ENCODE measurements at places on chromosomes 1 and 21.

GRCh38 chr1:157292809-157293564 lies 154.8 kb upstream of the ETV3 start:
- DNase-seq = no peak

DNA sequence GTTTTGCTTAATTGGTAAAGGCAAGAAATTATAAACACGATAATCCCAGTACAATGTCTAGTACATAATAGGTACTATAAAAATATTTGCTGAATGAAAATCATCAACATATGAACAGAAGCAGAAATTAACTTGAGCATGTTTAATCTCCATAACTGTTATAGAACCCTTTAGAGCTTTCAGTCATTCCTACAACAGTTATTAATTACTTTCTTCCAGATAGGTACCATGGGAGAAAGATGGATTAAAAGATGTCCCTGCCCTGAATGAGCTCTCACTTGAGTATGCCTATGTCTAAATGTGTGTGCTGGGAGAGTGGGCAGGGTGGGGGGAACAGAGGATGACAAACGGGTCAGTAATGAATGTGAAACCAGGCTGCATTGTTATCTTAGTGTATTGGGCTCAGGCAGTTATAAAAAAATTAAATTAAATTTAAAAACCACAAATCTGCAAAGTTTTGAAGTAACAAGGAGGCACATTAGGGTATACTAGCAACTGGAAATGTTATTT lies 2.4 kb downstream of the EPS15 start:
- no peak for DNase-seq

DNA sequence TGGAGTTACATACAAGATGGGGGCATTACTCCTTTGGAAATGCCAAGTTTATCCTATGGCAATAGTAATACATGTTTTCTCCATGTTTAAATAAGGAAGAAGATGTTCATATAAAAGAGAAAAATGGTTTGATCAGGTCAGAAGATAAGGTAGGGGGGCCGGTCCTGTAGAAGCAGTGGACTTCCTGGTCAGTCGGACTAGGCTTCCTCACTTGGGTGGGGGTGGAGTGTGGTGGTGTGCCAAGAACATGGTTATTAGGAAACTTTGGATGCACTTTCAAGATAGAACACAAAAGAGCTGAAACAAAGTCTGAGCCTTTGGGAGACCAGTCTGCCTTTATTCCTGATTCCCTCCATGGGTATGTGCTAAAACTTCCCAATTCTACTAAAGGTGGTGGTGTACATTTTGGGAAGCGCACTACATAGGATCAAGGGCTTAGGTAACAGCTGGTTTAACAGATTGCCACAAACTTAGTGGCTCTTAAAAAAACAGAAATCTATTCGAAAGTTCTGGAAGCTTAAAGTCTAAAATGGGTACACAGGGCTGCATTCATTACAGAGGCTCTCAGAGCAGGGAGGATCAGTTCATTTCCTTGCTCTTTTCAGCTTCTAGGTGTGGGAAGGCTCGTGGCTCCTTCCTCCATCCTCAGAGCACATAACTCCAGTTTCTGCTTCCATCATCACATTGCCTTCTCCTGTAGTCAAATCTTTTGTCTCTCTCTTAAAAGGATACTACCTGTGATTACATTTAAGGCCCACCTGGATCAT lies 64.6 kb downstream of the KDM1A start:
- DNase-seq = no peak

- DNase-seq = no peak
Measured at GRCh38 chr1:18066576-18066975, 41.0 kb upstream of the IGSF21 start.

DNA sequence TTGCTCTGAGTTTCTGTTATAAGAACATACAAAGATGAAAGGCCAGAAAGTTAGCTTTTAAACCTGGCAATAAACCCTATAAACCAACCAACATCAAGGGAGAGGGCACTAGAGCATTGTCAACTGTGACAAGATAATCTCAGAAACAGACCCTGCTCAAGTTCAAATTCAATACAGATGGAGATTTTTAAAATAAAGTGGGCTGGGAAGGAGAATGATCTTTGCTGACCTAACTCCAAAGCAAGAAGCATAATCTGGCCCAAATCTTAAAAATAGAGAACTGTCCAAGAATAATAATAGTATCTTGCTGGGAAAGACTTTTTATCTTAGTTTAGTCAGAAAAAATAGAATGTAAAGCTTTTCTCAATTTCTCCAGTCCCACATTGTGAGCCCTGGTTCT lies 485.5 kb downstream of the DISC1 start:
- DNase-seq = no peak

- DNase-seq = peak; percentile 53
Measured at GRCh38 chr1:248858096-248858890, 592 bp downstream of the ZNF692 start.

DNA sequence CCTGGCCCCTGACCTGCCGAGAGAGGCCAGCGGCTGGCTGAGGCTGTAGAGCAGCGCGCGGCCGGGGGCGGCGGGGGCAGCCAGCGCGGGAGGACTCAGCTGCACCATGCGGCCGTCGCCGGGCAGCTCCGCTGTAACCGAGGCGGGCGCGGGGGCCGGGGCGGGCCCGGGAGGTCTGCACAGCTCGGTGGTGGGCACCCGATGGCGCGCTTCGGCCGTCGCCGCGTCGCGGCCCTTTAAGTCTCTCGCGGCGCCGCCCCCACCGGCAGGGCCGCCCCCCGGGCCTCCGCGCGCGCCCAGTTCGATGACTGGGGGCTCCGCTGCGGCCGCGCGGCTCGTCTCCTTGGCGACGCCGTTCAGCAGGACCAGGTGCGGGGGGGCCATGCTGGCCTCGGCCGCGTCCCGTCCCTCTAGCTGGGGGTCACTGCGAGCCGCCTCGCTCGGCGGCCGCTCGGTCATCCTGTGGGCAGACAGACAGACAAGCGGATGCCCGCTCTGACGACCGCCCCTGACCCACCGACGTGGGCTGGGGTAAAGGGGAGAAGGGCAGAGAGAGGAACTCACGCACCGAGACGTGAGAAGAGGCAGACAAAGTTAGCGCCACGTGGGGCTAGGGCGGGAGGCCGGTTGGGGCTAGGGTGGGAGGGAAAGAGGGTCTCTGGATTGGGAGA lies 6.5 kb downstream of the TAL1 start:
- no peak for DNase-seq

- no peak for DNase-seq
Measured at GRCh38 chr1:193143285-193143684, 21.5 kb downstream of the CDC73 start.

GRCh38 chr1:211200311-211200710 lies 58.9 kb upstream of the RCOR3 start:
- no peak for DNase-seq

GRCh38 chr1:117606649-117607430 lies 992 bp downstream of the TENT5C start:
- peak; percentile 54 for DNase-seq

- DNase-seq = no peak
Measured at GRCh38 chr1:143680304-143680703, 291.5 kb downstream of the FAM72C start.

DNA sequence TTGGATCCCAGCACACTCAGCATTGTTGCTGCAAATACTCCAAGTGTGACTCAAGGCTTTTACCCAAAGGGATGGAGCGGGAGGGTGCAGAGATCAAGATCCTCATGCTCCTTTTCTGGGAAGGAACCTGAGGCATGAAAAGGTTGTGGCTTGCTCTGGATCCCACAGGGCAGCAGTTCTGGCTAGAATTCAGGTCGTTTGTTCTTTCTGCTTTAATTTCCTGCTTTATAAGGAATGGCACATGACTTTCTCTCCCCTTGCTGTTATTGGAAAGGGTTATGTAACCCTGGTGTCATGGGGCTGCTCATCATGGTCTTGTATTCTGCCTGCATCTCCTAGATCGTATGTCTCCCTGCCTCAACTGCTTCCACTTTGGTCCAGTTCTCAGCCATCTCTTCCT lies 101.6 kb downstream of the NOS1AP start:
- DNase-seq = no peak

DNA sequence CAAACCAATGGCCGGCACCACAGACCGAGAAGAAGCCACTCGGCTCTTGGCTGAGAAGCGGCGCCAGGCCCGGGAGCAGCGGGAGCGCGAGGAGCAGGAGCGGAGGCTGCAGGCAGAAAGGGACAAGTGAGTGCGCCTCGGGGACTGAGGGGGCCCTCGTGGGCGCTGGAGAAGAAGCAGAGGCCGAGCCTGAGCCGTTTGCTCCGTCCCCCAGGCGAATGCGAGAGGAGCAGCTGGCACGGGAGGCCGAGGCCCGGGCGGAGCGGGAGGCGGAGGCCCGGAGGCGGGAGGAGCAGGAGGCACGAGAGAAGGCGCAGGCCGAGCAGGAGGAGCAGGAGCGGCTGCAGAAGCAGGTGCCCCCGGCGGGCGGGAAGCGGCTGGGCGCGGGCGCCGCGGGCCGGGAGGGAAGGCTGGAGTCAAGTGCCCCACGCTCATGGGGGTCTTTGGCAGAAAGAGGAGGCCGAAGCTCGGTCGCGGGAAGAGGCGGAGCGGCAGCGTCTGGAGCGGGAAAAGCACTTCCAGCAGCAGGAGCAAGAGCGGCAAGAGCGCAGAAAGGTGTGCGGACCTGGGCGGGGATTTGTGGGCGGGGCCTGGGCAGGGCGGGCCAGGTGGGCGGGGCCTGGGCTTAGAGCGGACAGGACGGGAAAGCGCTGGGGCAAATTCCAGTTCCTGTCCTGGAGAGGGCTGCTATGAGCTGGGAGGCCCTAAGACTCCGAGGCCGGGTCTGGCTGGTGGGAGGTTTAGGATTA lies 22.7 kb downstream of the MAP7D1 start:
- no peak for DNase-seq

DNA sequence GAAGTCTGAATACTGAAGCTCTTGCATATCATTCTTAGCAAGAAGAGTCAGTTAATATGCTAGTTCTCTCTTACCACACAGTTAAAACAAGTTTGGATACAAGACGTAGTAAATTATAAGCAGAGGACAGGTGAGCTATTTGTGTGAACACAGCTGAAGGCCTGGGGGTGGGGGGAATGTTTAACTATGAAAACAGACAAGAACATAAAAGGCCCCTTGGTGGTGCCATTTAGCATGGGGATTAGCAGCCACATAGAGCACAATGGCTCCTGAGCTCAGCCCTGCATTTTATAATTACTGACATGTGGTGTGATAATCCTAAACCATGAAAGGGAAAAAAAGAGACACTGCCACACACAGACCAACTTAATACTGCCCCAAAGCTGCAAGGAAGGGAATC lies 94.8 kb downstream of the TGFBR3 start:
- DNase-seq = no peak

DNA sequence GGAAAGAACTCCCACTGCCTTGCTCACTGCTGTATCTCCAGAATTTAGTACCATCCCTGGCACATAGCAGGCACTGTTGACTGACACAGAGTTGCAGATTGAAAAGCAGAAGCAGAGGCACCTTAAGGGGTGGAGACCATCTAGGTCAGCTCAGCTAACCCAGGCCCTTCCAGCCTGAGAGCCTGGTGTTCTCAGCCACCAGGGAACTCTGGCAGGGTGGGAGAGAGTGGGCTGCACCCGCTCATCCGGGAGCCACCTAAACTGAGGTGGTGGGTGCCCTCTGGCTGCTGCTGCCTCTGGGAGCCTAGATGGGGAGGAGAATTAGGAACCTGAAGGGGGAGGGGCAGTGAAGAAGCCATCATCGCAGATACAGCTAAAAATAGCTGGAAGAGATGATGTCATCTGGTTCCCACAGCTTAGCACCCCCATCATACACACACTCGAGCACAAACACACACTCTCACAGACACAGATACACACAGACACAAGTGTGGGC lies 1.5 kb upstream of the TSPAN1 start:
- no peak for DNase-seq

DNA sequence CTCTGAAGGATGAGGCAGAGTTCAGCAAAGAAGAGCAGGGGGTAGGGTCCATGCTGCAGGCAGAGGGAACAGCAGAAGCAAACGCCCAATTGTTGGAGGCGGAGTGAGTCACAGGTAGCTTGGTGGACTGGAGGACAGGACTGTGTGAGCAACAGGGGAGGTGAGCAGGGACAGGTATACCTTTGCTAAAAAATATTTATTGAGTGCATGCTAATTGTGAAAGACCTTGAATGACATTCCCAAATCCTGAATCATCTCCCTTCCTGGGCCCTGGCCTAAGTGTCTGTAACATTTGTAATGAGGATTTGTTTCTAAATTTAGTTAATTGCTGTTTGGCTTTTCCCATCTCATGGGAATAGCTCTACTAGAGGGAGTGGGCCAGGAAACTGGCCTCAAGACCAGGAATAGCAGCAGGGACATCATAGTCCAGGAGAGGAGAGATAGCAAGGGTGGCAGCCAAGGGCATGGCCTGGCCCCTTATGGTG lies 123.7 kb downstream of the FOXD2 start:
- DNase-seq = no peak

DNA sequence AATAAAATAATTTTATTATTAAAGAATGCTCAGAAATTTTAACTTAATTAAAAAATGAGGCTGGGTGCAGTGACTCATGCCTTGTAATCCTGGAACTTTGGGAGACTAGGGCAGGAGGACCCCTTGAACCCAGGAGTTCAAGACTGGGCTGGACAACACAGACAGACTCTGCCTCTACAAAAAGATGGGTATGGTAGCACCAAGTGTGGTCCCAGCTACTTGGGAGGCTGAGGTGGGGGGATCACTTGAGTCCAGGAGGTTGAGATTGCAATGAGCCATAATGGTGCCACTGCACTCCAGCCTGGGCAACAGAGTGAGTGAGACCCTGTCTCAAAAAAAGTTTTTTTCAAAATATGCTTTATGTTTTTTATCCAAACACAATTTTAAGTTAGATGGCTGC lies 25.3 kb downstream of the TMED5 start:
- no peak for DNase-seq

DNA sequence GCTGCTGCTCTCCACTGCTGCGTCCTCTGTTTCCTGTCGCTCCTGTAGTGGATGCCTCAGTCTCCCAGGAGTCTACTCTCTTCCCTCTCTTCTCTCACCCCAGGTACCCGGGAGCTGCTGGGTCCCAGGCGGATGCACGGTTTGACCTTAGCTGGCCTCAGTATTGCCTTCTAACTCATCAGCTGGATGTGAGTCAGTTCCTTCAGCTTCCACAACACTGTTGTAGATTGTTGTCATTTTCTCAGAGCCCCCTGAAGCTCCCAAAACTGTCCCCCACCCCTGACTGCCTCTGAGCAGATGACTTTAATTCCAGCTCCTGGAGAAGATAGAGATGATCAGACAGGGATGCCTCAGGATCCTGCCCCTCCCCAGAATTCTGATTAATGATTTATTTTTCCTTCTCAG lies 7.2 kb downstream of the CNIH3 start:
- no peak for DNase-seq

- peak; percentile 49 for DNase-seq
Measured at GRCh38 chr1:62082456-62083363, 111.9 kb upstream of the L1TD1 start.

GRCh38 chr1:162070825-162071224 lies 1.3 kb downstream of the NOS1AP start:
- DNase-seq = no peak

DNA sequence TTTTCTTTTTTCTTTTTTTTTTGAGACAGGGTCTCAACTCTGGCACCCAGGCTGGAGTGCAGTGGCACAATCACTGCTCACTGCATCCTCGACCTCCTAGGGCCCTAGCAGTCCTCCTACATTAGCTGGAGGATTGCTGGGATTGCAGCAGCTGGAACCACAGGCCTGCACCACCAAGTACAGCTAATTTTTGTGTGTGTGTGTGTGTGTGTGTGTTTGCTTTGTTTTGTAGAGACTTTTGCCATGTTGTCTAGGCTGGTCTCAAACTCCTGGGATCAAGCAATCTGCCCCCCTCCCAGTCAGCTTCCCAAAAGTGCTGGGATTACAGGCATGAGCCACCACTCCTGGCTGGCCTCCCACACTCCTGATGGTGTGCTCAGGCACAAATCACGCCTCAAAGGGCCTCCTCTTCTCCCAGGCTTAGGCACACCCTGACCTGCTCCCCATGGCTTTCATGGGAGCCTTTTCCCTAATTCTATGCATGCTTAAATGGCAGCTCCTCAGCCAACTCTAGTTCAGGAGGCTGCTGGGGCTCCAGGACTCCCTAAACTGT lies 9.4 kb downstream of the FAM229A start:
- DNase-seq = no peak

Measured in activated CD4-positive, alpha-beta T cell treated with anti-CD3 and anti-CD28 coated beads for 48 hours (primary cell).